ENCODE measurements at places on chromosomes 2 and 18.

DNA sequence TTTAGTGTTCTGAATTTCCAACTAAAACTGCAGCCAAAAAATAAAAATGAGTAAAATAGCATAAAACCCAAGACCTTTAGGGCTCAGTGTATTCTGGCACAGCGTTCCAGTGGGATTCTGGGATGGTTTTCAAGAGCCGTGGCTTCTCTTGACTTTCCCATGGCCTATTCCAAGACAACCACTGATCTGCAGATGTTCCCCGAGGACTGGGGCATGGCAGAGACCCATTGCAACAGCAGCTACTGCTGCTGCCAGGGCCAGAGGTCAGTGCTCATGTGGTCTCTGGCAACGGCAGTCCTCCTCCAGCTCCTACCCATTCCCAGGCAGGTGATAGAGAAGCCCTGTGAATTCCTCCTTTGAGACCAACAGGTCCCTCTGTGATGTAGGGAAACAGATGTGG lies 26.8 kb downstream of the TNP1 start:
- no peak for DNase-seq

DNA sequence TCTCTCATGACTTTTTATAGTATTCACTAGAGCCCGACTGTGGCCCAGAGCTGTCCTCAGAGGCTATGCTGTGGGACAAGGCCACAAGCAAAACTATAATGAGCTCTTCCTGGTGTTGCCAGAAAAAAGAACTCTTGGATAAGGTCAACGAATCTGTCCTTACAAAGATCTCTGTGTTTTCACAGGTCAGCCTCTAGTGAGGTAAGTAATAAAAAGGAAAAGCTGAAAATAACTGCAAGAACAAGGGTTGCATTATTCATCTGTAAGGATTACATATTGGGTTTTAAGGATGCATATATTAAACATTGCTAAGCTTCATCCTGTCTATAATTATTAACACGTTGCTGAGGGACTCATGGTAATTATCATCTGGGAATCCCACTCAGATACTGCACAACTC lies 62.8 kb upstream of the ATL2 start:
- DNase-seq: no peak

DNA sequence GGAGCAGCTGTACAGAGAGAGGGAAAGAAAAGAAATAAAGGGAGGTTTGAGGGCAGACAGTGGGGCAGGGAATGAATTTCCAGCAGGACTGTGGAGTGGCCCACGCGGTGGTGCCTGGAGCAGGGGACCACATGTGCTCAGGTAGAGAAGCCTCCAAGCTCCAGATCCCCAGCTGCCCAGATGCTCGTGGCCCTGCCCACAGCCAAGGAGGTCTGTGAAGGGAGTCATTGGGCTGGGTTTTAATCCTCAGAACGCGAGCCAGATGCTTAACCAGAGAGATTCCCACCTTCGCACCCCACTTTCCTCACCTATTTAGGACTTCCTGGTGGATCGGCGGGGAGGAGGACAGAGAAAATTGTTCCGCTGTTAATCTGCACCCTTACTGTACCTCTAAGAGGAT lies 369.4 kb downstream of the PARD3B start:
- DNase-seq: no peak

DNA sequence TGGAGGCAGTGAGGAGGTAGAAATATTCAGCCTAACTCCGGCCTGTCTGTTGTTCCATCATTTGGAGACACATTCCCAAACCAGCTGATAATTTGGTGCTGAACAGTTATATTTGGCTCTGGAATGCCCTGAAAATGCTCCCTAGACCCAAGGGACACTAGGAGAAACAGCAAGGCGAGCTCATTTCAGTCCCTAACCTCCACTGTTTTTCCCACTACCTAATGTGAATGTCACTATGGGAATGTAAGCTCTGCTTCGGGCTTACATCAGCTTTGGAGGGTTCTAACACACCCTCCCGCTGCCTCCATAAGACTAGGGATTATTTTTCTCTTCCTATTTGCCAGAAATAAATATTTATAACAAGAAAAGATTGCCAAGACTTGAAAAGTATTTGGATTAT lies 103.5 kb downstream of the ANTXR1 start:
- no peak for DNase-seq

DNA sequence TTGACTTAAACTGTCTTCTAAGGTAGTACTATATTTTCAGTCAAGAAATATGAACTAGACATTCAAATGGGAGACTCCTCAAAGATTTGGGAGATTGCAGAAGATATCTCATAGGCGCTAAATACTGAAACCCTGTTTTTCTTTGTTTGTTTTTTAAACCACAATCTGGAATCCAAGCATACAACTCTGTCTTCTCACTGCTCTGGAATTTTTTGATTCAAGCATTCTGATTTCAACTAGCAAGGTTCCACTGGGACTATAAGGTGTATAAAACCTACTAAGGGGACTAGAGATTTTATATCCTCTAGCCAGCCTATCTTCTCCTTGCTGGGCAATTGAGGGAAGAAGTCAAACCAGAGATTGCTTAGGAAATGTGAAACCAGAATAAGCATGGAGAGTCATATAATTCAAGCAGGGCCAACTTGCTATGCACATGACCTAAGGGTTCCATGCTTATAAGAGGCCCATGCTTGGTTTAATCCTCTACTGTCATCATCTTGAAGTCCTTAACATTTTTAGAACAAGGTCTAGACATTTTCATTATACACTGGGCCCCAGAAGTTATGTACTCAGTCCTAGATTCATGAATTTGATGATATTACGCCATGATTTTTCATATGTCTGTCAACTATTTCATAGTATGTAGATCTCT lies 405.5 kb downstream of the PARD3B start:
- DNase-seq: no peak

DNA sequence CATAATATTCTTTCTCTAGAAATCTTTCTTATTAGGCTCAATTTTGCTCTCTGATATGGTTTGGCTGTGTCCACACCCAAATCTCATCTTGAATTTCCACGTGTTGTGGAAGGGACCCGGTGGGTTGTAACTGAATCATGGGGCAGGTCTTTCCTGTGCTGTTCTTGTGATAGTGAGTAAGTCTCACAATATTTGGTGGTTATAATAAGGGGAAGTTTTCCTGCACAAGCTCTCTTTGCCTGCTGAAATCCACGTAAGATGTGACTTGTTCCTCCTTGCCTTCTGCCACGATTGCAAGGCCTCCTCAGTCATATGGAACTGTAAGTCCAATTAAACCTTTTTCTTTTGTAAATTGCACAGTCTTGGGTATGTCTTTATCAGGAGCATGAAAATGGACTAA lies 73.8 kb downstream of the CAVIN2 start:
- no peak for DNase-seq
